NCI-H774 (cell line): ENCODE measurements at places on chromosomes 2 and 18.

GRCh38 chr2:86176597-86176996 lies 18.7 kb downstream of the IMMT start:
- DNase-seq = no peak

GRCh38 chr18:43596105-43596712 lies 318.9 kb upstream of the SYT4 start:
- DNase-seq = peak; percentile 76

GRCh38 chr2:239476029-239476756 lies 75.4 kb upstream of the HDAC4 start:
- DNase-seq = no peak

DNA sequence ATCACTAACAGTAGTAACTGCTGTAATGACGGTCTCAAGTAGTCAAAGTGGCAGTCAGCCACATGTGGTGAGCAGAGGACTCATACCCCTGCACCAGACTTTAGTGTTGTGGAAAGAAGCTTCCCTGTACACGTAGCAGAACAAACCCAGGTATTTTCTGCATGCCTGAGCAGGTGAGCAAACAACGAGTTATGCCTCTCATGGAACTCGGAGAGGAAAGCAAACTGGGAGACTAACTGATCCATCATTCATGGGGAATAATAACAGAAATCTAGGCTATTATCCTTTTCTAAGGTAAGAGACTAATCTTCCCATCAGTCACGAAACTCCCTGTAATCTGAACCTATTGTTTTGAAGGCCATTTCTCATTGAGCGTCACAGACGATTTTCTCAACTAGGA lies 1495.2 kb upstream of the NXPH2 start:
- peak; percentile 86 for DNase-seq

DNA sequence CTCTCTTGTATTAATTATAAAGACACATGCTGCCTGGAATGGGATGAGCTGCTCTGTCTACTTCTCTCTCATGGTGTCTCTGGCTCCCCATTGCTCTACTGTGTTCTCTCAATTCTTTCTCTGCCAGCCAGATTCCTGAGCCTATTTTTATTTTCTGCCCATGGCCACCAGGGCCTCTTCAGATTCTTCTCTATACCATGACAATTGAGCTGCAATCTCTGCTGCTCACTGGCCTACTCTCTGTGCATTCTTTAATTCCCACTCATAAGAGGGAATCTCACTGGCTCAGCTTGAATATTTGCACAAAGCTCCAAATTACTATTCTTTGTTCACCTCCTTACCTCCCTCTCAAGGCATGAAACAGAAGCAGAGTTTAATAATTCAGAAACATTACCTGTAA lies 161.4 kb upstream of the GULP1 start:
- DNase-seq = no peak

GRCh38 chr2:175965773-175966172 lies 36.3 kb downstream of the LNPK start:
- no peak for DNase-seq
